ENCODE measurements at places on chromosomes 4 and X.

- no peak for DNase-seq
Measured at GRCh38 chr4:46554760-46555465, 165.0 kb upstream of the GABRA2 start.

- no peak for DNase-seq
Measured at GRCh38 chr4:127641524-127641923, 8.8 kb downstream of the INTU start.

DNA sequence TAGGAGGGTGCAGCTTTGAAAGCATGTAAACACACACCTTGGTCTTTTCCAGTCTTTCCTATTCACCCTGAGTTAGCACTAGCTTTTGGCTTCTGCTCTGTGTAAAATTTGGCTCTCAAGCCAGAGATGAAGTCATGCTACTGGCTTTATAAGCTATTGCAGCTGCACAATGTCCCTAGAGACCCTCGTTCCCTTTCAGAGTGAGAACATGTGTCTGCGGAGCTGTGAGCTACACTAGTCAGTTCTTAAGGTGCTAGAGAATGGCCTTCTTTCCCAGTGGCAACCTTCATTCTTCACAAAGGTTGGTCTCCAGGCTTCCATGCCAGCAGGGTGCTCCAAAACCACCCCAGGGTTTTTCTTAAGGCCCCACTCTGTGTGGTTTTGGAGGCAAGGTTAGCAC lies 199.1 kb downstream of the SPATA18 start:
- no peak for DNase-seq

GRCh38 chr4:101782546-101782945 lies 8.0 kb upstream of the BANK1 start:
- no peak for DNase-seq

DNA sequence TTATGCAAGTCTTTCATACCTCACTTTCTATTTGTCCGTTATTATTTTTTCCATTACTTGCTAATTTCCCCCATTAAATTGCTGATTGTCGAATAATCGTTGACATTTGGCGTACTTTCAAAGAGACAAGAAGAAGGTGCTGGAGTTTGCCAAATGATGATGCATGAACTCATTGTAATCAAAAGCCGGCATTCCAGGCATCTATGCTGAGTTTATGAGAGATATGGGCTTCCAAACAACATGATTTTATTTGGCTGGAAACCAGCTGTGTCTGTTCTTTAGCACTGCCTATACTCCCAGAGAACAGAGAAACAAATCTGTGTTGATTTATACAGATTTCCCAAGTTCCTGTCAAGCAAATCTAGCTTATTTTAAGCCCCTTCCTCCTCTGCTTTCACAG lies 80.8 kb upstream of the RPS6KA3 start:
- no peak for DNase-seq

- no peak for DNase-seq
Measured at GRCh38 chr4:78930016-78930629, 9.1 kb downstream of the PAQR3 start.

DNA sequence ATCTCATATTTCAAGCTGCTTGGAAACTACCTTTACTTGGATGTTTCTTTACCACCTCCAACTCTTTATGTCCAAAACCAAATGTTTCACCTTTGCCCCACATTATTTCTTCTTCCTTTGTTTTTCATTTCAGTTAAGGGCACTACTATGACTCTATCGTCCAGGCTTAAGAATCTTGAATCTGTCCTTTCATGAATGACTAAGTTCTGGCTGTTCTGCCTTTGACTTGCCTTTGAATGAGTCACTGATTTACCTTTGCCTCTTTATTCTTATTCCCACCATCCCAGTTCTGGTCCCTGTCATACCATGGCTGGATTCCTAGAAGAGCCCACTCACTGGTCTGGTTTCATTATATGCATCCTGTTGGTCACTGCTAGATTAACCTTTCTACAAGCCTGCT lies 30.6 kb upstream of the PLAC1 start:
- DNase-seq, result no peak

- DNase-seq, result no peak
Measured at GRCh38 chrX:42967681-42968300, 189.8 kb upstream of the PPP1R2C start.

DNA sequence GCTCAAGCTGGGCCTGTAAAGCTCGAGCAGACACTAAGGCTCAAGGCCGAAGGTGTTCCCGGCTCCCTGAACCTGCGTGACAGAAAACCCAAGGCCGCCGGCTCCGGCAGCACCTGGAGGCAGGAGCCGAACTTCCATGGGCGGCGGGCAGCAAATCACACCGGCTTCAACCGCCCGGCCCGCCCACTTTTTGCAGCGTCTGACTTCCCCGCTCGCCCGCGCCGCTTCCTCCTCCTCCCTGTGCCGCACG lies 940 bp upstream of the NSD2 start:
- peak; percentile 66 for DNase-seq

GRCh38 chr4:23233596-23233995 lies 540.9 kb downstream of the GBA3 start:
- DNase-seq, result no peak

All from stimulated activated CD4-positive, alpha-beta T cell treated with anti-CD3 and anti-CD28 coated beads, Interleukin-1b, Interleukin-23, amount 100 ng/mL, for 1 hour (primary cell).